ENCODE measurements at places on chromosomes 4 and X.

GRCh38 chr4:56213543-56213942, 173.7 kb downstream of the AASDH start:
- no peak for DNase-seq

GRCh38 chrX:19566359-19567222, 51.3 kb upstream of the MAP3K15 start:
- DNase-seq: peak; percentile 24

DNA sequence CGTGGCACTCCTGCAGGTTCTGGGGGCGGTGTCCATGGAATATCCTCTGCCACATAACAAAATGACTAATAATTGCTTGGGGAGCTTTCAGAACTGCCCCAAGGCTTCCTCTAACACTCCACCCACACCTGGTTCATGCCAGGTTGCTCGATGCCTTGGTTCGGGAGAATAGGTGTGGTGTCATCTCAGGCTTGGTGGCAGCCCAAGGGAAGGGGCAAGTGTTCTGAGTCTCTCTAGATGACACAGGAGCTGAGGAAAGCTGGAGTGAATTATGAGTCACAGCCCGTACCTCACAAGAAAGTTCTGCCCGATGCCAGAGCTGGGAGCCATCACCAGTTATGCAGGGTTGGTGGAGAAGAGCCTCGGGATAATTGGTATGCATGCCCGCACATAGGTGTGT, 14.7 kb downstream of the FTSJ1 start:
- DNase-seq: no peak

- DNase-seq: no peak
Observed at GRCh38 chr4:111641813-111642579, 503.3 kb upstream of the FAM241A start.

DNA sequence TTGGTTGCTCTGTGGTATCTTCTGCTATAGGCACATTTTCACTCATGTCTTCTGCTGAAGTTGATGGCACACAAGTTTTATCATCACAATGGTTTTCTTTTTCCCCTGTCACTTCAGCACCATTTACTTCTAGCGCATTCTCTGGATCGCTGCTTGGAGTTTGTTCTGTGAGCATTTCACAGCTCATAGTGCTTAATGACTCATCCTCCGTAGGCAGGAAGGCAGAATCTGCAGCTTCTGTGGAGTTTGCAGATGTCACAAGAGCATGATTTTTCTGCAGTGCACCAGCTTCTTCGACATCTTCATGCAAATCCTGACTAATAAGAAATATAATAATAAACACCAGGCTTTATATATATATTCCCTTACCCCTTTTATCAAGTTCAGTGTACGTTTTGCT, 83.6 kb downstream of the CHM start:
- DNase-seq: no peak

DNA sequence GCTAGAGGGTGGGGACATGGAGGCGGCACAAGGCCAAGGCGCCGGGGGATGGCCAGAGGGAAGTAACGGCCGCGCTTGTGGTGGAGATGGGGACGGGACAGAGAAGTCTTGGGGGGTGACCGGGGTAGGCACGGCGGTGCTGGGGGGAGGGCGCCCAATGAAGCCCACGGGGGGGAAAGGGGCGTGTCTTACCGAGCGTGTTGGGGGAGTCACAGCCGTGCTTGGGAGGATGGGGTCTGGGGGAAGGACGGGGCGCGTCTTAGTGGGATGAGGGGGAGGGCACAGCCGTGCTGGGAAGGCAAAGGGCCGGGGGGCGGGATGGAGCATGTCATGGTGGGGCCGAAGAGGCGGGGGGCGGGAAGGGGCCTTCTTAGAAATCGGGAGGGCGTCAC, 952 bp downstream of the ARSD start:
- no peak for DNase-seq

GRCh38 chr4:101823864-101824263, 33.3 kb downstream of the BANK1 start:
- no peak for DNase-seq

- DNase-seq: no peak
Observed at GRCh38 chr4:113561758-113562157, 199.8 kb downstream of the CAMK2D start.

DNA sequence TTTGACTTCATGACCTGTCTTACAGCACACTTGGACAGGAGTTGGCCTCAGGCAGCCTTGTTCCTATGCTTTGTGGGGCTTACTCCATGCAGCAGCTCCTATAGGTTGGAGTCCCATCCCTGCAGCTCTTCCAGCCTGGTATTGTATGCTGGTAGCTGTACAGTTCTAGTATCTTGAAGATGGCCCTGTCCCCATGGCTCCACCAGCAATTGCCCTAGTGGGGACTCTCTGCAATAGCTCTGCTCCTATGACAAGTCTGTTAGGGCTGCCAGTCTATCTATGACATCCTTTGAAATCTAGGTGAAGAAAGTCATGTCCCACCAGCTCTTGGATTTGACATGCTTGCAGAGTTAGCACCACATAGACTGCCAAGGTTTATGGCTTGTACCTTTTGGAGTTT, 252.6 kb downstream of the ANTXR2 start:
- DNase-seq: no peak

DNA sequence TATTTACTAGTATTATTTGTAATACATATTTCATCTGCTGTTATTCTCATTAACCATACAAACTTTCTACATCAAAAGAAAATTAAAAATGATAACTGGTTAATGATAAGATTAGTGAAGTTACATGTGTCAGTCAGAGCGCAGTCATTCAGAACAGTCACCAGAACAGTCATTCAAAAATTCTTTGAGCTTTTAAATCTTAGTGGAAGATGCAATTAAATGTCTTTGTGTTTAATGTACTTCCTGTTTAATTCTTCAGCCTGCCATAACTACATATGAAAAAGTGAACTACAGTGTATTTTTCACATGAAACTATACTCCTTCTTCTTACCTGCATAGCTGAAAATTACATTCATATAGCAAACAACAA, 179.7 kb upstream of the NDST4 start:
- DNase-seq: no peak

- DNase-seq: no peak
Observed at GRCh38 chr4:40617872-40618271, 11.8 kb downstream of the RBM47 start.

GRCh38 chrX:44343412-44344141, at the start of gene EFHC2:
Gene EFHC2 (minus strand): TSS chrX:44343672. CDS start chrX:44343588, 84 bp downstream.
- DNase-seq: peak; percentile 24

DNA sequence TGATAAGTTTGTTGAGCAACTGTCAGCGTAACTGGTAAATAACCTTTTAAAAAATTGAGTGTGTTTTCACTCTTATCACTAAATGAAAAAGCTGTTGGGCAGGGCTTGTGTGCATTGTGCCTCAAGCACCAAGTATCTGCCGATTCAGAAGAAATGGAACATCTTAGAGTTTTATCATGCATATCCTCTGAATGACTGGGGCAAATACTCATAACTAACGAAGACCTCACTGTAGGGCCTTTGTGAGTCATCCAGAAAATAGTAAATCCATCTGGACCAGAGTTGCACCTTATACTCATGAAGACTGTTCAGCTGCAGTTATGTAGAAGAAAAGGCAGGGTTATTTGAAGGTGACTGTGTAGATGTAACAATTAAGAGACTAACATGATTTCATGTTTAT, 222.1 kb downstream of the CAMK2D start:
- no peak for DNase-seq

Data from stimulated activated naive CD4-positive, alpha-beta T cell treated with Interleukin-2 at 50 U/mL for 16 hours (primary cell).